ENCODE measurements at places on chromosomes 1 and 21. TPM values are rescaled to one million over a fixed set of nuclear protein-coding genes. Genes with fewer than 3 reads are reported as not detected.
A peak's percentile ranks its signal among the peaks of the same experiment; 100 is the strongest.

GRCh38 chr1:64572222-64572900, 102.4 kb downstream of the CACHD1 start:
- DNase-seq, result no peak

- DNase-seq, result no peak
Measured at GRCh38 chr1:240888039-240888786, 276.3 kb upstream of the GREM2 start.

TEDDM1 gene
- total RNA-seq, result not detected

- no peak for DNase-seq
Measured at GRCh38 chr1:17181781-17182464, 23.0 kb upstream of the PADI1 start.

EPHA2 gene
- 31.3 TPM for total RNA-seq

DNA sequence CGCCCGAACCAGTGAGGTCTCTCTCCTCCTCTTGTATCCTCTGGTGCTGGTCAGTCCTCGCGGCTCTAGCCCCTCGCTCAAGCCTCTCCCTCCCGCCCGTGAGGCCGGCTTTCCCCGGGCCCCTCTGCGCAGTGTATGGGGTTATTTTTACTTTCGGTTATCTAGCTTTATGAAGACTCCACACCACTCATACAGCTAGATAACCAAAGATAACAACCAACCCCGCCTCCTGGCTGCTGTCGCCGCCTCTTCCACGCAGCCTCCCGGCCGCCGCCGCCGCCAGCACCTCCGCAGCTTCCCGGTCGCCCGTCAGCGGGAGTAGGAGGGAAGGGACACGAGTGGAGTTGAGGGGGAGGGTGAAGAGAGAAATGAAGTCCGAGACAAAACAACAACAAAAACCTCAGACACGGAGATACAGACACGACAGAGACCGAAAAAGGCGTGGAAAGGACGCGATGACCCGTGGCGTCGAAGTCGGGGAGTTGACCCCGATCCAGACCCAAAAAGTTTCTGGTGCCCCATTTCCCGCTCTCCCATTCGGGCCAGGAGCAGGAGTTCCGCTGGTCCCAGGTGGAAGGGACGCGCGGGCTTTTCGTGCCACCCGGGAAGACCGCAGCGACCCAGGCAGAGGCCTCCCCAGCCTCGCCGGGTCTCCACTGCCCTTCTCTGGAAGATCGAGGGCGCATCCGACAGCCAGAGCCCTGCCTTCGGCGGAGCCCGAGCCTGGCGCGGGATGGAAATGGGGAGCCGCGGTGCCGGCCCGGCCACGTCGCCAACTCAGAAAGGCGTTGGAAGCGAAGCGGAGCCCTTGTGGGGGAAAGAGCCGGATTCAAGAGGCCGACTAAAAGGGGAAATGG, 51.4 kb downstream of the RHBG start:
- no peak for DNase-seq

DNA sequence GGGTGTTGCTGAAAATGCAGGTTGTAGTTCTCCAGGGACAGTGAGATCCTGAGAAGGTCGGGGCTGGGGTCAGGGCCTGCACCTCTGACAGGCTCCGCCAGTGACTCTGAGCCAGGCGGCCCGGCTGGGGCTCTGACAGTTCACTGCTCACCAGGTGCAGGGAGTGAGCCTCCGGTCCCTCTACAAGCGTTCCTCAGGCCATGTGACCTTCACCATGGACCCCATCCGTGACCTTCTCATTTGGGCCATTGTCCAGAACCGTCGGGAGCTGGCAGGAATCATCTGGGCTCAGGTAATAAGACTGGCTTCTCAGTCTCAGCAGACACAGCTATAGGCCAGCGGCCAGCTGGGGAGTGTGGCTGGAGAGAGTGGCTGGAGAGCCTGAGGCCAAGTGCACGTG, 41.8 kb downstream of the TRPM2 start:
- no peak for DNase-seq

LPAR3 gene
- total RNA-seq, result 0.36 TPM

DNA sequence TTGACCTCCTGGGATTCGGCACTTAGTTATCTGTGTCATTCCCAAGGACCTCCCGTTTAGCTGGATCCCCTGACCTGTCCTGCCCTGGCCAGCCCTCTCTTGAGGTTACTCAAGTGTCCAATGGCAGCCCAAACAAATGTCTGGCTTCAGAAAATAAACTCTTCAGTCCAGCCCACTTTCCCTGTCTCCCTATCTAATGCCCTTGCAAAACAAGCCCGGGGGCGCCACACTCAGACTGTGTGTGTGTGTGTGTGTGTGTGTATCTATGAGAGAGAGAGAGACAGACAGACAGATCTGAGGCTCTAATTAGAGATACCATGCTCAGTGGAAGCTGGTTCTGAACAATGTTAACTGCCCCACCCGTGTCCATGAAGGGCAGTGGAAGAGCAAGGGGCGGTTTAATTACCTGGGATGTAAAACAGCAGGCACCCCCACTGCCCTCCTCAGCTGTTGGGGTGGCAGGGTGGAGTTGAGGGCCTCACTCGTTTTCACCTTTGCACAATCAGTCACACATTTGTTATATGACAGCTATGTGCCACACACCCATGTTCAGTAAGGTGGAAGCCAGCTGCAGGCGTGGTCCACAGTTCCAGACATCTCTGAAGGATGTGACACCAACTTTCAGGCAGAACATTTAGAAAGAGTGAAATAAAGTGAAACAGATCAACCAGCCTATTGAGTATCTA, 57.4 kb downstream of the B3GALT5 start:
- DNase-seq, result no peak

GRCh38 chr1:232260045-232260444, 369.9 kb downstream of the SIPA1L2 start:
- DNase-seq, result no peak

PTPRC gene
- total RNA-seq, result 62.8 TPM

GRCh38 chr1:3460672-3461131, 6.2 kb downstream of the ARHGEF16 start:
- DNase-seq, result no peak

GRCh38 chr1:214899908-214900460, 182.6 kb upstream of the KCNK2 start:
- no peak for DNase-seq

DNA sequence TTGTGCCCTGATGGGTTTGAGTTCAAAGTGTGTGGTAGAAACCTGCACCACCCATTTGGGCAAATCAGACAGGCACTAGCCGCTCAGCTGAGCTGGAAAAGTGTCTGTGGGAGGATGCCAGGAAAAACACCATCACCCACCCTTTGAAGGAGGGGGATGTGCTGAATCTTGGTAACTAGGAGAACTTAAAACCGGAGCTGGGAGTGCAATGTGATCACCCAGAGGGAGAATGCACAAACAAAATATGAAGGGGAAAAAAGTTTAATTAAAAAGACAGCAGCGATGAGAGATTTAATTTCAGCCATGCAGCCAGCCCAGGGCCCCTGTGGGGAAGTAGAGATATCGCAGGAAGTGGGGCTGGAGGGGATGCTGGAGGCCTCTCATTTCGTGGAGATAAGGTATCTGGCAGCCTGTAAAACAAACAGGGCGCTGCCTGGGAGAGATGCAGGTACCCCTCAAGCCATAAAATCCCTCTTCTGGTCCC, 86.8 kb upstream of the BCAR3 start:
- DNase-seq, result no peak

GRCh38 chr1:208219659-208220282, 24.4 kb downstream of the PLXNA2 start:
- DNase-seq, result no peak

GRCh38 chr1:221174330-221174993, 295.2 kb downstream of the HLX start:
- no peak for DNase-seq

DMBX1 gene
- 0.13 TPM for total RNA-seq

GRCh38 chr21:35106246-35106835, 57.2 kb upstream of the RUNX1 start:
- DNase-seq, result no peak

FAM163A gene
- total RNA-seq, result not detected

DNA sequence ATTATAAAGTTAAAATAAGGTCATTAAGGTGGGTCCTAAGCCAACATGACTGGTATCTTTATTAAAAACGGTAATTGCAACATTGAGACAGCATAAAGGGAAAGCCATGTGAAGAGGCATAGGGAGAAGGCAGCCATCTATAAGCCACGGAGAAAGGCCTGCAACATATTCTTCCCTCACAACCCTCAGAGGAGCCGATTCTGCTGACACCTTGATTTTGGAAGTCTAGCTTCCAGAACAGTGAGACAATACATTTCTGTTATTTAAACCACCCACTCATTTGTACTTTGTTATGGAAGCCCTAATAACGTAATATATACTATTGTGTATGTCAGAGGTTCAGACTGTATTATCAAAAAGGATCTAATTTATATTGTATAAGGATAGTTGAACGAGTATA, 190.8 kb downstream of the PDE4B start:
- DNase-seq, result no peak

DNA sequence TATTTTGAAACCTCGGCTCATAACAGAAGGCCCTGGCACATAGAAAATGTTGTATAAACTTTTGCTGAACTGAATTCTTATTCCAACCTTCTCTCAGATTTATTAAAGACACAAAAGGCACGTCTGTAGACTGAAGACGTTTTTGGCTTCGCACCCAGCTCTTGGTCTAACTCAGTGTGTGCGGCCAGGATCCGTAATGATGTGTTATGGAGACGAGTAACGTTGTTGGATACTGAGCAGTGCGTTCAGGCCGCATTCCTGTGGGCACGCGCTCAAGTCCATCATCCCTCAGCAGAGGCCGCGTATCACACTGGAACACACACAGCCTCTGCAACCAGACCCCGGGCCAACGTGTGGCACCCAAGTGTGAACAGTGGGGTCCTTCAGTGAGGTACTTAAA, 154.8 kb upstream of the RAB4A start:
- DNase-seq, result no peak

LRRC71 gene
- 2.5 TPM for total RNA-seq

- no peak for DNase-seq
Measured at GRCh38 chr1:232428786-232429530, 201.0 kb downstream of the SIPA1L2 start.

GRCh38 chr1:241603731-241604245, 36.4 kb downstream of the CHML start:
- DNase-seq, result no peak

GSTM4 gene
- 36.7 TPM for total RNA-seq

TBX15 gene
- 12.5 TPM for total RNA-seq

DNA sequence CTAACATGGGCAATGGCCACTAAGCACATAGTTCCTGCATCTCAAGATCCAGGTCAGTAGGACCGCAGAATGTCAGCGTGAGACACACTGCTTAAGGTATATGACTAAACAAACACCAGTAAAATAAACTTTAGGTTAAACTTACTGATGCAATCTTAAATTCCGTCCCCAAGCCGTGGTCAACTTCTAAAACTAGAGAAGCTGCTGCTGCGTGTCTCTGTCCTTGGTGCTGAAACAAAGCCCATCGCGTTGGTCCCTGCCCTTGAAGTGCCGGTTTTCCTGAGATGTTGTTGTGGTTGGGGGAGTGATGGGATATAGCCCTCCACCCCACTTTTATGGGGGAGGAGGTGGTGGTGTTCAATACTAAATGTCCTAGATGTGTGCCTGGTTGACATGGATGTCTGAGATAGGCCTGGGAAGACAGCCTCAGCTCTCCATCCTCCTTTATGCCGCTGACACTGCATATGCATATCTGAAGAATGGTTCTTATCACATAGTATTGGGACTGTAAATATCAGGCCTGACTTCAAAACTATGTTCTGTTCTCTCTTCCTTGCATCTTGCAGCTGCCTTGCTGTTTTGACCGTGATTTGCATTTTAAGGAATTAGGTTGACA, 72.0 kb upstream of the KCNA3 start:
- peak; percentile 63 for DNase-seq

DNA sequence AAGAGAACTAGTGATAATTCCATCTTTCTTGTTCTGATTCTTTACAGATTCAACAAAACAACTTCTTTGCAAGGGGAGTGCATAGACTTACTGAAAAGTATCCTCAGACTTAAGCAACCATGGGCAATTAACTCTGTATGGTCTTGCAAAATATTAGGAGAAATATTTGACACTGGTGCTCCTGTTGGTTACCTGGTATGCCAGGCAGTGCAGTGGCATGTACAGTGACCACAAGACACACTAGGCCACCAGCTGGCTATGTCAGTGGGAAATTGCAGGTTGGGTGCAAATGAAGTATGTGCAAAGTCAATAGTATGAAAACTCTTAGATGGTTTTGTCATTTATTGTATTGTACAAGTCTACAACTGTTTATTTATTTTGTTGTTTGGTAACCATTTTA, 34.5 kb downstream of the EPS15 start:
- DNase-seq, result no peak

All from sciatic nerve (tissue), 2 donors.